ENCODE measurements at places on chromosomes 16 and 17.

DNA sequence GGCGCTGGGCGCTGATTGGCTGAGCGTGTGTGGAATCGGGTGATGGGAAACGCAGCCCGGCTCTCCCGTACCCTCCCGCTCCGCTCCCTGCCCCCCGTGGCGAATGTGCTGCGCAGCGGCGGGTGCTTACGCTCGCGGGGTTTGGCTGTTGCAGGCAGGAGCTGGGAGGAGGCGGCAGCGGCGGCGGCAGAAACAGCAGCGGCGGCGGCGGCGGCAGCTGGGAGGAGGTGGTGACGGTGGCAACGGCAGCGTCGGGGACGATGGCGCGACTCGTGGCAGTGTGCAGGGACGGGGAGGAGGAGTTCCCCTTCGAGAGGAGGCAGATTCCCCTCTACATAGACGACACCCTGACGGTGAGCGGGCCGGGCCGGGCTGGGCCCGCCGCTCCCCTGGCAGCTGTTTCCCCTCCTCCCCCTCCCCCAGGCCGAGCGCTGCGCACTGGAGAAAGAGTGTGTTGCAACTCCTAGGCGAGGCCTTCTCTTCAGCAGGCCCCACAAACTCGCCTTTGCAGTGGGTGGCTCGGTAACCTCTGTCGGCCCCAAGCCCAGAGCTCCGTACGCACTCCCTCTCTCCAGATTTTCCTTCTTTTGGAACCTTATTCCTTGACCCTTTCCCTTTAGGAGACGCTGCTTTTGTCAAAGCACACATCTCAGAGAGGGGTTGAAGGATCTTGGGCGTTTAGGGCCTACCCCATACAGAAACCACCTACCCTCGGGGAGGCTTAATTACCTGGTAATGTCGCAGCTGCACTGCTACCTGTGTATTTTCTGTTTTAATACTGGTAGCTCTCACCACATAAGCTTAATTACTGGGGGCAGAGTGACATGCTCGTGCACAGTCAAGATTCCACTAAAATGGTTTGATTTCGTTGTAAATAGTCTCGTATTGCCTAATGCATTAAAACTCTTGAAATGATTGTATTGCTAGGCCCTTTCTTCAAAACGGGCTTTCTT lies 1.0 kb downstream of the GGNBP2 start:
- peak; percentile 90 for DNase-seq

GRCh38 chr17:36128411-36128978 lies 24.9 kb downstream of the CCL4 start:
- DNase-seq = no peak

DNA sequence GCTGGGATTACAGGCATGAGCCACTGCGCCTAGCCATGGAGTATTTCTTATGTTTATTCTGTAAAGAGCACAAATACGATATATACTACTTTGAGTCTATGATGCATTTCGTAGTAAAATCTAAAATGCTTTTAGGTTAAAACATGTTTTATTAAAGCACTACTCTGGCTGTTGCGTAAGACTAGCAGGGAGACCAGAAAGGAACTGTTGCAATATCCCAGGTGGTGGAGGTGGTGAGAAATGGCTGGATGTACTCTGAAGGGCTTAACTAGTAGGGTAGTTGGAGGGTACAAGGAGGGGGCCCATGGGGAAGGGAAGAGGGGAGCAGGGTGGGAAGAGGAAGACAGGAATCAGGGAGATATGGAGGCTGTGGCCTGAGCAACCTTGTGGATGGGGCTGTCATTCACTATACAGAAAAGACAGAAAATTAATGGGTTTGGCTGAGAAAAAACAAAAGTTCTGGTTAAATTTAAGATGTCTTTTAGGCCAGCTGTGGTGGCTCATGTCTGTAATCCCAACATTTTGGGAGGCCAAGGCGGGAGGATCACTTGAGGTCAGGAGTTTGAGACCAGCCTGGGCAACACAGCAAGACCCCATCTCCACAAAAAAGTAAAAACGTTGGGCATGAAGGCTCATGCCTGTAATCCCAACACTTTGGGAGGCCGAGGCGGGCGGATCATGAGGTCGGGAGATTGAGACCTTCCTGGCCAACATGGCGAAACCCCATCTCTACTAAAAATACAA lies 35.8 kb downstream of the ST3GAL2 start:
- no peak for DNase-seq

DNA sequence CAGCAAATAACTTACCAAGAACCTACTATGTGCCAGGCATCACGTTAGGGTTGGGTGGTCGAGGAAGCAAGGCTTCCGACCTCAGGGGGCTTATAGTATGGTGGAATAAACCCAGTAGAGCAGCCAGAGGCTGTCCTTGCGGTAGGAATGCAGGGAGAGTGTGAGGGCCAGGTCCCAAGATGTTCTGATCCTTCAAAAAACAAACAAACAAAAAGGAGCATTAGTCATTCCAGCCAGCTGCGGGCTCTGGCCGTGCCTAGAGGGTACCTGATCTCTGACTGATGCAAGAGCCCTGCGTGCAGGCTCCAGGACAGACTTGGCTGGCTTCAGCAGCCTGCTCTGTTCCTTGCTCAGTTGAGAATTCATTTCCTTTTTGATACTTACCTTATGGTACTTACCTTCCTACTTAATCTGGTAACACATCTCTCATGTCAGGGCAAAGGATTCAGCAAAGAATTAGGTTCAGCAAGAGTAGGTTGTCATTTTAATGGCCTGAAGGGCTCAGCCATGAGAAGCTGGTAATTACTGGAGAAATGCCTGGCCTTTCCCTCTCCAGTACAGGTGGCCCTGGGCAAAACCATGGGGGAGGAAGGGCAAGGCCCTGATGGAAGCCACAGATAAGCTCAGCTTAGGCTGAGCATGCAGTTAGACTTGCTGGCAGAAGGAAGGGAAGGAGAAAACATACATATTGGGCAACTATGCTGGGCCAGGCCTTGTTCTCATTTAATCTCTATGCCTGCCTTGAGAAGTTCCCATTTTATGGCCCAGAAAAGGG lies 18.4 kb downstream of the CYB5D2 start:
- DNase-seq = no peak

DNA sequence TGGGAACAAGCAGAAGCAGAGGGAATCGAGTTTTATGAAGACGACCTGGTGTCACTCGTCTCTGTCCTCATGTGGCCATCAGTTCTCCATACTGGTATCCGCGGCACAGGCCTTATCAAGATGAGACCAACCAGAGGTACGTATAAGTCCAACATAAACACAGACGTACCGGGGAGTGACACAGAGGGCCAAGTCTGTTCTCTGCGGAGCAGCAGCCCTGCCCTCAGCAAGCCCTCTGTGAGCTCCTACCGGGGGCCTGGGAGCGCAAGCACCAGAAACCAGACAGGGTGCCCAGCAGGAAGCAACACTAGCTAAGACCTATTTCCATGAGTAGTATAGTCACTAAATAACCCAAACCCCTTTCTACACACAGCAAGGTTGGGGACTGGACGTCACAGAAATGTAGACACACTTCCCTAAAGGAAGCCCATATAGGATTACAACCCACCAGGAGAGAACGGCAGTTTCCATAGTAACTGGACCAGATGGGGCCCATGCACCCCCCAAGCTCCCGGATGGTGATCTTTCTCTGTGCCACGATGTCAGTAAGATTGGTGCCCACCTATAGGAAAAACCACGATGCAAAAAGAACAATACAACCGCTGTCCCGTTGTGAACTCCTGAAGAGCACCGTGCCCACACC lies 911 bp downstream of the ARL16 start:
- DNase-seq = no peak

- no peak for DNase-seq
Measured at GRCh38 chr16:48430890-48431289, 45.7 kb upstream of the SIAH1 start.

DNA sequence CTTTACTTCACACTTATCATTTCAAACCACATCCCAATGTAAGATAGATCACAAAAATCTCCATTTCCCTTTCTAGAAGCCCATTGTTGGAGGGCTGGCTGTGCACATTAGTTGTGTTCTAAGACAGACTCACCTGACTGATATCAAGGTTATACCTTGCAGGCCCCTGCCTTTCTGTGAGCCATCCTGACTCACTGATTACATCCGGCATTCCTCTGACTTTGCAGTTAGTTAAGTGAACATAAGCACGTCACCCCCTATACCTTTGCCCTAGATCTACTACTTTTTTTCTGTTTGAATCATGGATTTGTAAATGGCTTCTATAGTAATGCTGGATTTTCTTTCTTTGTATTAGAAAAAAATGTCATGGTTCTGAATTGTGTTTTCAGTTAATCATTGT lies 78.3 kb downstream of the TANGO6 start:
- no peak for DNase-seq

- DNase-seq = no peak
Measured at GRCh38 chr16:56898847-56899246, 33.1 kb upstream of the HERPUD1 start.

GRCh38 chr17:34769049-34769448 lies 189.7 kb downstream of the TMEM132E start:
- DNase-seq = no peak

DNA sequence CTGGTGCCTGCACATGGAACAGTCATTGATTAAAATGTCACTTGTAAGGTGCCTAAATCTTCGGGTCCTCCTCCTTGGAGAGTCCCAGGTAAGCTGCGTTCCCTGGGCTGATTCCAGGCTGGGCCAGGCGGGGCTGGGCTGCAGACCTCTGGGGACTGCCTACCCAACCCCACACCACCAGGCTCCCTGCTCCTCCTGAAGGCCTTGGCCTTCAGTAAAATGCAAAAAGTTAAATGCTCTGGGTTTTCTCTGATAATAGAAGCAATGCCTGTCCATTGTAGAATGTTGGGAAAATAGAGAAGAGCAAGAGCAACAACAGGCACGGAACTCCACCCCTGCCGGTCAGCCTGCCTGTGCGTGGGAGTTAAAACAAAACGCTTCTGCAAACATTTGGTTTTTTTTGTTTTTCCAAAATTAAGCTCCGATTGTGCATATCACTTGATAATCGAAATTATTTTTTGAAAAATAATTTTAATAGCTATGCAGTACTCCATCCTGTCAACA lies 363.9 kb downstream of the SEC14L1 start:
- no peak for DNase-seq

DNA sequence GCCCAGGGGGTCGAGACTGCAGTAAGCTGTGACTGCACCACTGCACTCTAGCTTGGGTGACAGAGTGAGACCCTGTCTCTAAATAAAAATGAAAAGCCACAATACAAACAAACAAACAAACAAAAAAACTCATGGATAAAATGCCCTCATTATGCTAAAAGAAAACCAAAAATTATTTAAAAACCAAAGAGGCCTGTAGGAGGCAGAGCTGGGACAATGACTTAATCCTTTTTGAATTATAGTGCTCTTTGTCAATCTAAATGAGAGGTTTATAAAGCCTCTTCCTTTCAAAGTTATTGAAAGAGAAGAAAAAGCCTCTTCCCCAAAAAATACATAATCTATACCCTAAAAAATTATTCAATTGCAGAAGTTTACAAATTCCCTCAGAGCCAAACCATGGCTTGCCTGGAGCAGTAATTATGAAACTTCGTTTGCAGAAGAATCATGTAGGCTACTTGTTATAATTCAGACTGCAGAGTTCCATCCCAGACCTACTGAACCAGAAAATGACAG lies 18.5 kb downstream of the CRLF3 start:
- DNase-seq = no peak

DNA sequence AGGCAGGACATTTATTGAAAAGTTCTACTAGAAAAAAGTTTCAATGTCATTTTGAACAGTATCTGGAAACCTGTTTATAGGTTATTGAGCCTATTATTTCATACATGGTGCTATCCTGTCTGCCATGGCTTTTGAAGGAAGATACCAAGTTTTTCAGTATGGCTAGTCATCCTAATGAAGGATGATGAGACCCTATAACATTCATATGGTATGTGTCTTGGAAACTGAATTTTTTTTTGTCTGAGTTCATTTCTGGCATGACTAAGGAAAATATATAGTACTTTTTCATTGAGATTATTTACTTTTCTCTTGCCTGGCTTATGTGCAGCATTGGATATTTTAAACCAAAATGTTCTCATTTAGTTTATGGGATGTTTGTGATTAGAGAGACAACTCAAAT lies 30.2 kb downstream of the CLTC start:
- no peak for DNase-seq

DNA sequence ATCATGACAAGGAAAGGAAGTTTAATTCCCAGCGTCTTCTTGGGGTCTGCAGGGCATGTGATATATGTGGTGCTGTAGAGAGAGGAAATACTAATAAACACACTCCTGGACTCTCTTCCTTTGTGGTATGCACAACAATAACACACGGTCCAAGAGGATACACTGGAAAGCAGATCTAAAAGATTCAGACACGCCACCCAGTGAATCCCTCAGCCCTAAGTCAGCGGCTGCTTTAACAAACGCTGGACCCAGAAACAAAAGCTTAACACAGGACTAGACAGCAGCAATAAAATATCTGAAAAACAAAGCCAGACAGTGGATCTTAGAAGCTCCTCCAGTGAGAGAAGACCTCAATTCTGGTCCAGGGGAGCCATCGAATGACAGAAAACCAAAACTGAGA lies 13.1 kb downstream of the CFAP20 start:
- no peak for DNase-seq

- no peak for DNase-seq
Measured at GRCh38 chr16:83118365-83118764, 491.6 kb downstream of the CDH13 start.

- no peak for DNase-seq
Measured at GRCh38 chr17:78258323-78259191, 27.1 kb downstream of the TMEM235 start.

GRCh38 chr16:870856-871561 lies 70.5 kb upstream of the GNG13 start:
- DNase-seq = no peak

DNA sequence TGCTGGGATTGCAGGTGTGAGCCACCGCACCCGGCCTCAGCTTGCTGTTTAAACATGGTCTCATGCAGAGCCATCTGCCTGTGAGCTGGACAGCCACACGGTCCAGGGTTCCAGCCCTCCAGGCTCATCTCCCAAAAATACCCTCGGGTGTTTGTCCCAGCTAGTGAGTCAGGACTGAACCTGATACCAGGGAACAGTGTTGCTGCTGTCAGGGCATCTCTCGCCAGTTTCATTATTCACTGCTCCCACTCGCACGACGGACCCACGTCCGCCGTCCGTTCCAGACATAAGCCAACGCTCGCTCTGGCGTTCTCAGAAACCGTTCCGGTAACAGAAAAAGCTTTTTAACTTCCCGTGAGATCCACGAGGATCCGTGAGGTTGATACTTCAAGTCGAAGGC lies 77.6 kb downstream of the NXN start:
- DNase-seq = no peak

GRCh38 chr16:17331991-17332390 lies 138.8 kb downstream of the XYLT1 start:
- no peak for DNase-seq

Data from NCI-H2081 treated with DMSO at 0.1 percent for 48 hours (cell line).